Retina (tissue), 1 donor: ENCODE measurements at places on chromosomes 12 and 14.

DNA sequence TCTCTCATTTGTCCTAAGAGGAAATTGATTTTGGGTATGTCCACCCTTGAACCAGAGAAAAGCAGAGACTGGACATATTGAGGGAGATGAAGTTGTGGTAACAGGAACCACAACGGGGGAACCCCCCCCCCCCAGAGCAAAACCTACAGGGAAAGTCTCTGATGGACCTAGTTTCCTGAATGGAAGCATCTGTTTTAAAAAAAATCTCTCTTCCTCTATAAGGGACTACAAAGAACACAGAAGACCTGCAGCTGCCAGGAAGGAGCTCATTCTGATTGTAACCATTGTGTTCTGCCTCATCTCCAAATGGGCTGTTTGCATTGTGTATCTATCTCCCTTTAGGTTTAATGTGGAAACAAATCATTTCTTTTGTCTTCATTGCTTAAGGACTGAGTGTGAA is 13.4 kb downstream of the C1S start:
- no peak for DNase-seq

DNA sequence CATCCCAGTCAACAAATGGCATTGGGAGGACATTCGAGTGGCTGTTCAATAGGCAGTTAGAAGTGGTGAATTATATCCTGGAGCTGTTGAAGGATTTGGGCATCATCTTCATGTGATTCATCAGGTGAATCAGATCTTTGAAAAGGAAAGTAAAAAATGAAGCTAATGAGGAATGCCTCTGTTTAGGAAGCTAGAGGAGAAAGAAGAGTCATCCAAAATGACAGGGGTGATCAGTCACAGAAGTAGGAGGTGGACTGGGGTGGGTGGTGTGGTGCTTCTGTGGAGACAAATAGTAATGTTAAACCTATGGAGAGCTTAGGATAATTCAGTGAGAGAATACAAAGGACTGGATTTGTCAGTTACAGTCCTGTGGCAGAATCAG is 32.7 kb downstream of the DIP2B start:
- no peak for DNase-seq

DNA sequence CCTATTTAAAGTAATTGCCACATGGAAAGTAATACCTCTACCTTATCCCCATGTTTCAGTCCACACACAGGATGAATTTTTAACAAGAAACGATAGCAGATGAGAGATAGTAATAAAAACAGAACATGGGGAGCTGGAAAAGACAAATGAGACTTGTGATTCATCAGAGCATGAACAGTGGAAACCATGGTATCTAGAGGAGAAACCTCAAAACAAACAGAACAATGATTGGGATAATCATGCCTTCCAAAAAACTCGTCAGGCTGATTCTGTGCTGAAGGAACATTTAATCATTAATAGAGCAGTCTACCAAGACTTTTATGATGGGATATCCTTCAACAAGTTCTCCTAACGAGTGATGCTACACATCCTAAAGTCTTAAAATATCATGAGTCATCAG is 1390.7 kb downstream of the FSCB start:
- DNase-seq = no peak

DNA sequence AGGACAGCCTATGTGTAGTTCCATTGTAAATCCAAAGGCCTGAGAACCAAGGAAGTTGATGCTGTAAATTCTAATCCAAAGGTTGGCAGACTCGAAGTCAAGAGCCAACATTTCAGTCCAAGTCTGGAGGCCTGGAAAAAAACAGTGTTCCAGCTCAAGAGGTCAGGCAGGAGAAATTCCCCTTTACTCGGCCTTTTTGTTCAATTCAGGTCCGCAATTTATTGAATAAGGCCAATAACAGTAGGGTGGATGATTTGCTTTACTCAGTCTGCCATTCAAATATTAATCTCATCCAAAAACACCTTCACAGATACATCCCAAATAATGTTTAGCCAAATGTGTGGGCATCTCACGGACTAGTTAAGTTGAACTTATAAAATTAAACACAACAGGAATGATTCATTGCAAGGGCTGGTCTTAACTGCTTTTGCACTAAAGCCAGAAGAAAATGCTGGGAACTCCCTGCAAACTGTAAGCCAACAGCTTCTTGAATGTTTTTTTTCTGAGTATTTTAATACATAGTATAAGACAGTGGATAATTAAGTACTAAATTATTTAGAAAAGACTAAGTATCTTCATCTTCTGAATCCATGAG is 197.4 kb upstream of the GARIN6 start:
- DNase-seq = no peak

- peak; percentile 25 for DNase-seq
Measured at GRCh38 chr12:2857021-2857431, at the start of gene TEX52. TSS of gene TEX52 (minus strand) at chr12:2857039. CDS start at chr12:2857026, 13 bp downstream.

- no peak for DNase-seq
Measured at GRCh38 chr12:12686472-12686871, 9.5 kb downstream of the GPR19 start.

GRCh38 chr12:77437206-77437605 is 371.8 kb upstream of the E2F7 start:
- DNase-seq = no peak

DNA sequence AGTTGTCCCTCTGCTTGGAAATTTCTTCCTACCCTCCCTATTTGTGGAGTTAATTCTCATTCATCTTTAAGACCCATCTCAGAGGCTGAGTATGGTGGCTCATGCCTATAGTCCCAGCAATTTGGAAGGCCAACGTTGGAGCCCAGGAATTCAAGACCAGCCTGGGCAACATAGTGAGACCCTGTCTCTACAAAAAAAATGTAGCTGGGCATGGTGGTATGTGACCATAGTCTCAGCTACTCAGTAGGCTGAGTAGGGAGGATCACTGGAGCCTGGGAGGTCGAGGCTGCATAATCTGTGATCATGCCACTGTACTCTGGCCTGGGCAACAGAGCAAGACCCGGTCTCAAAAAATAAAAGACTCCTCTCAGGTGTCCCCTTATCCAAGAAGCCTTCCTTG is 125.1 kb downstream of the SUDS3 start:
- no peak for DNase-seq

- DNase-seq = no peak
Measured at GRCh38 chr12:75437564-75437963, 43.0 kb upstream of the GLIPR1 start.

DNA sequence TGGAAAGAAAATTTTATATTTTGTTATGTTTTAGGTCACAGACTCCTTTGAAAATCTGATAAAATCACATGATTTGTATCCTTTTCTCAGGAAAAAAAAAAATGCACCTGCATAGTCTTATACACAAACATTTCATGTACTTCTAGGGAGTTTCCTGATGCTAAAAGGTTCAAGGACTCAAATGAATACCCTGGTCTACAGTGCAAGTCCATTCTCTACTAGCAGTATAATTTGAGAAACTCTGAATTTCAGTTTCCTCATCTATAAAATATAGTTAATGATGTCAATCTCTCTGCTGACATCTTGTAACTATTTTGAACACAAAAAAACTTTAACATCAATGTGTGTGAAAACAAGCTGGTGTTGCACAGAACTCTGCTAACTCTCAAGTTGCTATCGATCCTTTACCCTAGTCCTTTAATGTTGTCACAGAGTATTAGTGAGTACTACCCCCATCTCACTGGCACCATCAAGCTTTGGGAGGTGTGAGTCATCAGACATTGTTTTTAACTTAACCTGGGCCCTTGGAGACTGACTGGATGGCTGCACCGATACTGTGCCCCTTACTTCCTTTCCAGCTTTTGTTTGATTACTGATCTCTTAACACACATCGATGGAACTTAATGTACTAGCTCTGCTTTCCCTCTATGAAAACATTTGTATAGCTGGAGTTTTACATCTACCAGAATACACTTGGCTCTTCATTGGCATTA is 251.9 kb upstream of the SOX5 start:
- no peak for DNase-seq

DNA sequence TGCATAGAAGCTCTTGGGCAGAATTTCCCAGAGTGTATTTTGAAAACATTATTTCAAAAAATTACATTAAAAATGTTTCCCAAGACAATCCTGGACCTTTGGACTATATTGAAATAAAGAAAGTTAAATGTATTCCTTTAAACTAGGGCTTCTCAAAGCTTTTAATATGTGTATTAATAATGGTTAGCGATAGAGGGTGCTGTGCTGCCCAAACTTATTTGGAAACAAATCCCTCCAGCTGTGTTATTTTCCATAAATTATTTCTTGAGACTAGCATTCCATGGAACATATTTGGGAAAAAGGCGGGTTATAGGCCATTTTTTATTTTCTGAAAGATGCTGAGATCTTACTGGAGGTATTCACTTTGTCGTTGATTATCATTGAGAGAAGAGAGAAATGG is 397.8 kb upstream of the MIS18BP1 start:
- DNase-seq = no peak

DNA sequence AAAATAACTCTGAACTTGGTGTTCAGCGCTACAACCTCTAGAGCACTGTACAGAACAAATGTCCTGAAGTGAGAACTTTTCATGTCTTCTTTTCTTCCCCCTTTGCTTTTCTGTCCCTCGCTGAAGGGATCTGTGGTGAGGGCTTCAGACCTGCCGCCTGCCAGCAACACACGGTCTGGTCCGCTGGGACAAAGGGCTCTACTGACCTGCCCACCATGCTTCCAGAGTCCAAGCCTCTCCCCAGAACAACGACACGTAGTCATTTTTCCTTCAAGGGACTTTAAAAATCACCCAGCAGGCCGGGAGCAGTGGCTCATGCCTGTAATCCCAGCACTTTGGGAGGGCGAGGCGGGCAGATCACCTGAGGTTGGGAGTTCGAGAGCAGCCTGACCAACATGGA is 140.4 kb downstream of the EFCAB11 start:
- DNase-seq = no peak

DNA sequence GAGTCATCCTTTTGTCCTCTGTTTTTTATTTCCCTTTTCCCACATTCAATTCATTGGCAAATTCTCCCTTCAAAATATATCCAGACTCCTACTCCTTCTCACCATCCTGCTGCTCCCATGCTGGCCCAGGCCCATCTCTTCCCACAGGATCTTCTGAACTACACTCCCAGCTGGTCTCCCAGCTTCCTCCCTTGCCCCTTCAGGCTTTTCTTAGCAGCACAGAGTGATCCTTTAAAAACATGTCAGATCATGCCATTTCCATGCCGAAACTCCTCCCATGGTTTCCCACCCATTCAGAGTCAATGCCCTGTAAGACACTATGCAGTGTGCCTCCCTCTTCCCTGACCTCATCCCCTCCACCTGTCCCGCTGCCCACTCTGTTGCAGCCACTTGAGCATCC is 2.4 kb upstream of the KRT84 start:
- no peak for DNase-seq

GRCh38 chr14:103488071-103488470 is 34.6 kb downstream of the CKB start:
- no peak for DNase-seq

DNA sequence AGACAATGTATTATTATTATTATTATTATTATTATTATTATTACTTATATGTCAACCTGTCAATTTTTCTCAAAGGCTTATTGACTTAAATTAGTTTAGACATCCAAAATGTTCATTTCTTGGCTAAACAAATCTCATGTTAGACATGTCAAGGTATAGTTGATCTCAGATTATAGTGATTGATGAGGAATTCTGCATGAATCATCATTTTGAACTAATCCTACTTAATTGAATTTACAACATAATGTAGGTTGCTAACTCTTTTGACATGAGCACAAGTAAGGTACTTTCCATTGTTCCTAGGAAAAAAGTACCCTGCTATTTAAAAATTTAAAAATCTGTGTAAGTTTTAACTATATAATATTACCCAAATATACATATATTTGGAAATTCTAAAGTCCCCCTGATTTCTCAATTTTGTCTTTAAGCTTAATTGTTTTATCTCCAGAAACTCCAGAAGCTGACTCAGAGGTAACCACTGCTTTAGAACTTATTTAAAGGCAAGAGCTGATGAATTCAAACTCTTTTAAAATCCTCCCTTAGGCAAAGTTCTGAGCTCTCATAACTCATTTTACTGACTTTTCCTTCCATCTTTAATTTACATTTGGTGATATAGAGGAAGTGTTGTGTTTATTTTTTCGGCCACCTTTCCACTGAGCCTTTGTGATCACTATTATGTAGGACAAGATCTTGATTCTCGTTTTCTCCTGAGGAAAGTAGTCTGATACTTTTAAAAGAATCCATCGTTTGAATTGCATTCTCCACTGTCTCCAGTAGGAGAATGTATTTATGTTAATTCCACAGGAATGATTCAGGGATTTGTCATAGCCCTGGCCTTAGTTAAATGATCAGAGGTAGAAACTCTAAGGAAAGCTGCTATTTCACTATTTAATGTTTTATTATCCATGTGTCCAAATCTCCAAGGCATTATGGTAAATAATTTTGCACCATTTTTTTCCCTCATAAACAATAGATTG is 1304.5 kb downstream of the AACS start:
- DNase-seq = no peak

- no peak for DNase-seq
Measured at GRCh38 chr12:28885928-28886327, 263.1 kb upstream of the FAR2 start.

DNA sequence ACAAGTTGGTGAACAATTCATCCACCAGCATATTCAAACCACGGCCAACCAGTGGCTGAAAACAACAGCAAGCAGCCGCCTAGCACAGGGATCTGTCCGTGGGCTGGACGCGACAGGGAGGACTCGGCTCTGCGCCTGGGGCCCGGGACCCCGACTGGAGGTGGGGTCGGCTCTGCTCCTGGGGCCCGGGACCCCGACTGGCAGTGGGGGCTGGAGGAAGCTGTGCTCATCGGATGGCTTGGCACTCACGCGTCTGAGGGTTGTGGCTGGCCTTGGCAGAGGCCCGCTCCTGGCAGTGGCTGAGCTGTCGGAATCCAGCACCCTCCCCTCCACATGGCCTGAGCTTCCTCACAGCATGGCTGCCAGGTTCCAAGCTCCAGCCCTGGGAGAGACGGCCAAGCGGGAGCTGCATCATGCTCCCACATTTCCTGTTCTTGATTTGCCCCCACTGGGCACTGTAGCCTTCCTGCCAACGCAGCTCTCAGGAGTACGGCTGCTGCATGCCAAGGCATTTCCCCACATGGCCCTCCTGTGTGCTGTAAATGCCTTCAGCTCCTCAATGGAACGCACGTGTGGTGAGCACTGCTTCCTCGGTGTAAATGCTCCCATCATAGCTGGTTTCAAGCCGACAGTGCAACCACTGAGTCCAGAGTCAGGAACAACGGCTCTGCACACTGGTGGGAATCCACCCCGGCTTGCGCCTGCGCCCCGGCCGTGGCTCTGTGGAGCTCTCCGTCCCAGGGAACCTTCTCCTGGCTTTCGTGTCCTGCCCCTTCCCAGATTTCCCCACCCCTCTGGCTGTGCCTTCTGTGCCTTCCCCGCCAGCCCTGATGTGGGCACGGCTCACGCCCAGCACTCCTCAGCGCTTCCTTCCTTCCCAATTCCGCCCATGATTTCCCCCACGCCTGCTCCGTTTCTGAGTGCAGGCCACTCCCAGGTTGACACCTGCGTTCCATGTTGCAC is 7.3 kb upstream of the GALNT9 start:
- DNase-seq = no peak

- DNase-seq = no peak
Measured at GRCh38 chr12:111239235-111239634, 129.7 kb downstream of the PHETA1 start.

GRCh38 chr12:21001778-21002177 is 129.2 kb upstream of the SLCO1B1 start:
- DNase-seq = no peak
